A673 (cell line): ENCODE measurements at places on chromosomes 13 and 19. TPM values are rescaled to one million over a fixed set of nuclear protein-coding genes. Genes with fewer than 3 reads are reported as not detected.

The ERFL gene
- 0.95 and 1.2 TPM in 2 replicates for total RNA-seq

The PSG1 gene
- total RNA-seq: not detected in 2 replicates

The SIGLEC6 gene
- total RNA-seq: not detected in 2 replicates

The TLE6 gene
- 1.1 TPM in 1 of 2 replicates, not detected in the other for total RNA-seq

The SPACA4 gene
- total RNA-seq: not detected in 2 replicates

The ZNF71 gene
- 12.6 and 13.7 TPM in 2 replicates for total RNA-seq

The C19orf38 gene
- not detected in 2 replicates for total RNA-seq

The LIPE gene
- 6.8 and 7.6 TPM in 2 replicates for total RNA-seq

The TMEM86B gene
- total RNA-seq: 4.8 and 6.1 TPM in 2 replicates

The ZNF610 gene
- total RNA-seq: 2.3 and 3.4 TPM in 2 replicates

The FLT3LG gene
- 6.5 and 6.9 TPM in 2 replicates for total RNA-seq

- DNase-seq: no peak
Observed at GRCh38 chr19:46311444-46311843, 14.6 kb downstream of the HIF3A start.

DNA sequence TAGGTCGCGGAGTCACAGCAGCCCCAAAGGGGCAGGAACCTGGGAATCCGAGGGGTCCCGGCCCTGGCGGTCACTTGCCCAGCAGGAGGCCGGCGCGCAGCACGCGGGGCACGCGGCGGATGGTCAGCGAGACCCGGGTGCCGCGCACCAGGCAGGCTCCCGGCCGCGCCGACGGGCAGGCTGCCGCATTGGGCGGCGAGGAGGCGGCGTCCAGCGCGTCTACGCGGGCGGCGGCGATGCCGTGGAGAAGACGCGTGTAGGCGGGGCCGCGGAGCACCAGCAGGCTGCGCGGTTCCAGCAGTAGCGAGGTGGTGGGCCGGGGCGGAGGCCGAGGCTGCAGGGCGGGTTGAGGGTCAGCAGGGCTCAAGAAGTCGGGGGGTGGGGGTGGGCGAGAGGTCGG is 607 bp upstream of the SYNE4 start:
- DNase-seq: peak; percentile 65

- no peak for DNase-seq
Observed at GRCh38 chr13:97999653-98000052, 46.2 kb downstream of the IPO5 start.

GRCh38 chr19:42295831-42296525 is 6.0 kb upstream of the PRR19 start:
- DNase-seq: peak; percentile 76

DNA sequence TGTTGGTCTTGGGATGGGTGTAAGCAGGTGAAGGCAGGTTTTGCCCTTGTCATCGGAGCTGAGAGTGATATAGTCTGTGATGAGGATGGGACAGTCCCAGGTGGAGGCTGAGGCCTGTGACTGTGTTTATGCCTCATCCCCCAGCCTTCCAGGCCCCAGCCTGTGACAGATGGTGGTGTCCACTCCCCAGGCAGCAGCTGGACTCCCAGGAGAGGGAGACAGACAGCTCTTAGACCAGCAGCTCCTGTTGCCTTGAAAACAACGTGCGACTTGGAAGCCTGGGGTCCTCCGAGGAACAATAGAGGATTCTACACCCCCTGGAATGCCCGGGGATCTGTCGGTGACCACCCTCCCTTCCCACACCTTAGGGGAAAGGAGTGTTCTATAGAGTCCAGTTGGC is 63.8 kb downstream of the CHST8 start:
- DNase-seq: no peak

DNA sequence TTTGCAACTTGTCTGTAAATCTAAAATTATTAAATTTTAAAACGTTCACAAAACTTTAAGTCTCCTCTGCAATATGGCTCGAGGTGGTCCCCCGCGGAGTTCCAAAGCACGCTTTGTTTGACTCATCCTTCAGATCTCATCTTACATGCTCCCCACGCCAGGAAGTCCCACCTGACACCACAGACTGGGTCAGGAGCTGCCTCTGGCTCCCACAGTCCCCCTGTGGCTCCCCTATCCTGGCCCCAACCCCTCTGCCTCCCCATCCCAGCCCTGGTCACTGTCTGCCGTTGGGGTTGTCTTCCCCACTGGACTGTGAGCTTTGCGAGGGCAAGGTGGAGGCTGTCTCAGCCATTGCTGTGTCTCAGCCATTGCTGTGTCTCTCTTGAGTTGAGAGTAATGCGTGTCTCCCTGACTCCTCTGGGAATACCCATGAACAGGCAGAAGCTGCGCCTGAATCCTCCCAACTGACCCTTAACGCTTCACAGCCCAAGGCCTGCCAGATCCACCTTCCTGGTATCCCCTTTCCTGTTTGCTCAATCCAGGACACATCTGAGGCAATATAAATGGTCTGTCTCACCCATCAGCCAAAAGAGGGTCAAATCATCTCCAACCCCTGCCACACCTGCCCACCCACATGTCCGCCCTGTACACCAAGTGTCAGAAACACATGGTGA is 15.9 kb downstream of the DYRK1B start:
- no peak for DNase-seq

- no peak for DNase-seq
Observed at GRCh38 chr19:14369399-14370168, 11.7 kb upstream of the ADGRE5 start.

DNA sequence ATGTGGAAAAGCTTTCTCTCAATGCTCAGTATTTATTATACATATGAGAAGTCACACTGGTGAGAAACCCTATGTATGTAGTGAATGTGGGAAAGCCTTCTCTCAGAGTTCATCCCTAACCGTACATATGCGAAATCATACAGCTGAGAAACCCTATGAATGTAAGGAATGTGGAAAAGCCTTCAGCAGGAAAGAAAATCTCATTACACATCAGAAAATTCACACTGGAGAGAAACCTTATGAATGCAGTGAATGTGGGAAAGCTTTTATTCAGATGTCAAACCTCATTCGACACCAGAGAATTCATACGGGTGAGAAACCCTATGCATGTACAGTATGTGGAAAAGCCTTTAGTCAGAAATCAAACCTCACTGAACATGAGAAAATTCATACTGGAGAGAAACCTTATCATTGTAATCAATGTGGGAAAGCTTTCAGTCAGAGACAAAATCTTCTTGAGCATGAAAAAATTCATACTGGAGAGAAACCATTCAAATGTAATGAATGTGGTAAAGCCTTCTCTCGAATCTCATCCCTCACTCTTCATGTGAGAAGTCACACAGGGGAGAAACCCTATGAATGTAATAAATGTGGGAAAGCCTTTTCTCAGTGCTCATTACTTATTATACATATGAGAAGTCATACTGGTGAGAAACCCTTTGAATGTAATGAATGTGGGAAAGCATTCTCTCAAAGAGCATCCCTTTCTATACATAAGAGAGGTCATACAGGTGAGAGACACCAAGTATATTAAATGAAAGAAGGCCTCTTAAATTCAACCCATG is 34.4 kb downstream of the ZNF568 start:
- no peak for DNase-seq

DNA sequence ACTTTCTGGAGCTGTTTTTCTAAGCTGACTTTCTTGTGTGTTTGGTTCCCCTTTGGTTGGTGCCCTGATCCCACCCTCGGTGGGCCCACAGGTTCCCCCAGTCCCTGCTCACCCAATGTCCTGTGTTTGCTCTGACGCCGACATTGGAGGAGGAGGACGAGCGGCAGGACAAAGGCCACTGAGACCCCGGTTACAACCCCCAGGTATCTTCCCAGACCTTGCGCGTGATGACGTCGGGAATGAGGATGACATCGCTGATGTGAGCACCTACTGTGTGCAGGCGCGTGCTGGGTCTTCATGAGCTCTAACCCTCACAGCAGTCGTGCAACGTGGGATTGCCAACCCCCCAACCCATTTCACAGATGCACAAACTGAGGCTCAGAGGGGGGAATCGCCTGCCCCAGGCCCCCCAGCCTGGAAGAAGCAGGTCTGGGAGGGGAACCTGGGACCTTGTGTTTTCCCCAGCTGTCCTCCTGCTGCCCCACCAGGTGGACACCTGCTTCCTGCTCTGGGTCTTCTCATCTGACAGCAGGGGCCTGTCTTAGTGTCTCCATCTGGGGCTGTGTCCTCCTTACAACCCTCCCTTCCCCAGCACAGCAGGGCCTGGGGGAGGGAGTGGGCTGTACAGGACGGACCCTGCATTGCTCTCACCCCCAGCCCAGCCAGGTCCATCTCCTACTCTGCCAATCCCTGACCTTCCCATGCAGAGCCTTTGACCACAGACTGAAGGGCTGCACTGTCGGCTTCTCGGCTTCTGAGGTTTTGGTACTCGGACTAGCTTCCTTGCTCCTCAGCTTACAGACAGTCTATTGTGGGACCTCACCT is 4.7 kb upstream of the LILRA6 start:
- DNase-seq: no peak

GRCh38 chr13:33292712-33293111 is 7.2 kb upstream of the STARD13 start:
- no peak for DNase-seq

DNA sequence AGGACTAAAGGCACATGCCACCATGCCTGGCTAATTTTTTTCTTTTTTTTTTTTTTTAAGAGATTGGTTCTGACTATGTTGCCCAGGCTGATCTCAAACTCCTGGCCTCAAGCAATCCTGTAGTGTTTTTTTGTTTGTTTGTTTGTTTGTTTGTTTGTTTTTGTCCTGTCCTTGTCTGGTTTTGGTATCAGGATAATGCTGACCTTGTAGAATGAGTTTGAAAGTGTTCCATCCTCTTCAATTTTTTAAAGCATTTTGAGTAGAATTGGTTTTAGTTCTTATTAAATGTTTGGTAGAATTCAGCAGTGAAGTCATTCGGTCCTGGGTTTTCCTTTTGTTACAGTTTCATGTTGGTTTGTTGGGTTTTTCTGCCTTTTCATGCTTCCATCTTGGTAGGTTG is 19.2 kb downstream of the CEACAM4 start:
- DNase-seq: no peak

DNA sequence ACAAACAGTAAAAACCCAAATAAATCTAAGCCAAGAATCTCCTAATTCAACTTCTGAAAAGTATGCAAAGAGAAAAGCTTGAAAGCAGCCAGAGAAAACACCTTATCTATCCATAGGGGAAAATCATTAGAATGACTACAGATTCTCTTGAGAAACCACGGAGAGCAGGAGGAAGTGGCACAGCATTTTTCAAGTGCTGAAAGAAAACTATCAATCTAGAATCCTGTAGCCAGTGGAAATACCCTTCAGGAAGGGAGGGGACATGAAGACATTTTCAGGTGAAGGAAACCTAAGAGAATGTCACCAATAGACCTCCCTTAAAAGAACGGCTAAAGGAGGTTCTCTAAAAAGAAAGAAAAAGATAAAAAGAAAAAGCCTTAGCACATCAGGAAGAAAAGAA is 66.2 kb upstream of the XPO4 start:
- DNase-seq: no peak

DNA sequence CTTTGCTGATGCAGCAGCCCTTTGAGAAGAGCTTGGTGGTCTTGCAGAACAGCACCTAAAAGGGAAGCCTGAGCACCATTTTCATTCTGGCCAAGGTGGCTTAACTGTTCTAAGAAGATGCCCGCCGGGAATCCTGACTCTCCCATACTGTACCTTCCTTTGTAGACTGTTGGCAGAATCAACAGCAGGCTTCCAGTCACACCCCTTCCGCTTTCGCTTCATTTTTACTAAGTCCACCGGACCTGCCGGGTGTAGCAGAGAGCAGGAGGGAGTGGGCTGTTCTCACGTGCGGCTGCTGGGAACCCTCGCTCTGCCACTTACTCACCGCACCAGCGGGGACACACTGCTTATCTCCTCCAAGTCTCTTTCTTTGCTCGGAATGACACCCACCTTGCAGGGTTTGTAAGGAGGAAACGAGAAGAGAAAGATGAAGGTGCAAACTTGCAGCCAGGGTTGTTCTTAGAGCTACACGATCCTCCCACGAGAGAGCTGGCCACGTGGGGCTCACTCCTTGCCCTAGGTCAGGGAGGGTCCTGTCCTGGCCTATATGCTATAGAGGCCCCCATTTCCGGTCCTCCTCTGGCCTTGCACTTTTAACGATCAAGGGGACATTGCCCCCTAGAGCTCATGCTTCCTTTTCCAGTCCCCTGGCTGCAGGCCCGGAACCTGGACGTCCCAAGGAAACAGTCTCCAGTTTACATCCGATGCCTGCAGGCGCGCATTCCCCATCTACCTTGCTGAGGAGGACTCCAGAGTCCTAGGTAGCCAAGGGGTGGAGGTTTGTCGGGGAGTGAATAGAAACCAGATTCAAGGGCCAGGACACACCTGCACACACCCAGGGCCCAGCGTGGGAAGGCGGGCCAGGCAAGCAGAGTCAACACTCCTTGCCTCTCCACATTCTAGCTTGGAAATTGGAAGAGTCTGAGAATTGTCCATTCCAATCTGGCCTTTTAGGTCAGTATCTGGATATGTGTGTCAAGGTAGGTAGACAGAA is 453.6 kb downstream of the IRS2 start:
- no peak for DNase-seq

DNA sequence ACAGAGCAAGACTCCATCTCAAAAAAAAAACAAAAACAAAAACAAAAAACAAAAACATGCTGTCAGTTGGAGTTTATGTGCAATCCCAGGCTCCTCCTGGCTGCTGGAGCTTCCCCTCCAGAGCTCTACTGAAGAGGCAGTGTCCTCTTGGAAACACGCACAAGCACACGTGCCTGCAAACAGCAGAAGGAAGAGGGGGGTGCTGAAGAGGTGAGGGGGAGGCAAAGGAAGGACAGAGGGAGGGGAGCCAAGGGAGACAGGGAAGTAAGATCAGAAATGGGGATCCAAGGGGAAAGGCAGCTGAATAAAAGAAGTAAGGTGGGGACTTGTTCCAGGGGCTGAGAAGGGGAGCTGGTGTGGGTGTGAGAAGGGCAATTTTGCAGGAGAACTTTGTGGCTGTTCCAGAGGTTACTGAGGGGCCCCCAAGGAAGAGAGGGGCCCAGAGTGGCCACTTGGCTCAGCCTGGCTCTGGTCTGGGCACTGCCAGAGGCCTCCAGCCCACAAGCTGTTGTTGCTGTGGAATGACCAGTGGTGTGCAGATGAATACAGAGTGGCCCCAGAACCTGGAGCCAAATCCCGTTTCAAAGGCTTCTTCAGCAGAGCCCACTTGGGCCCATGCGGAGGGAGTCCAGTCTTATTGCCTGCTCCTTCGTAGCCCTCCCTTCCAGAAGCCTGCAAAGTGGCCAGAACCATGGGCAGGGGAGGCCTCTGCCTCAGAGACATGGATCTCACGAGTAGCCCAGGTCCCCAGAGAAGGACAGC is 34.4 kb downstream of the LYL1 start:
- DNase-seq: no peak

- peak; percentile 98 for DNase-seq
Observed at GRCh38 chr19:19821366-19821951, at the start of gene ZNF506. Gene ZNF506 (minus strand): TSS chr19:19821750. CDS start chr19:19821603, 147 bp downstream.

DNA sequence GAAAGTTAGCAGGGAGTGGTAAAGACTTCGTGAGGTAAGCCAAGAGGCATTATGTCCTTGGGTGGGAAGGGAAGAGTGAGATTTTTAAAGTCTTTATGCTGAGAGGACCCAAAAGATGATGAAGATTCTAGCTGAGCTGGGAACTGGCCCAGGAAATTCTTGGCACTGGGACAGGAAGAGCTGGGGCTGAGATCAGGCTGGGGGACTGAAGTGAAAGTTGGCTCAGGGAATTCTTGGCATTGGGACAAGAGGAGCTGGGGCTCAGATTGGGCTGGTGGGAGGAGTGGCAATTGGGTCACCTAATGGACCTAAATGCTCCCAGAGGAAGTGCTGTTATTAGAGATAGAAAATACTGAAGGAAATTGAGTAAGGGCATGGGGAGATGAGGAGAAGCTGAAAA is 8.8 kb downstream of the SCEL start:
- DNase-seq: peak; percentile 90

- DNase-seq: no peak
Observed at GRCh38 chr13:36665630-36666029, 8.2 kb upstream of the SERTM1 start.
